Activated CD4-positive, alpha-beta T cell treated with anti-CD3 and anti-CD28 coated beads for 24 hours (primary cell): ENCODE measurements at places on chromosomes 2 and 18.

DNA sequence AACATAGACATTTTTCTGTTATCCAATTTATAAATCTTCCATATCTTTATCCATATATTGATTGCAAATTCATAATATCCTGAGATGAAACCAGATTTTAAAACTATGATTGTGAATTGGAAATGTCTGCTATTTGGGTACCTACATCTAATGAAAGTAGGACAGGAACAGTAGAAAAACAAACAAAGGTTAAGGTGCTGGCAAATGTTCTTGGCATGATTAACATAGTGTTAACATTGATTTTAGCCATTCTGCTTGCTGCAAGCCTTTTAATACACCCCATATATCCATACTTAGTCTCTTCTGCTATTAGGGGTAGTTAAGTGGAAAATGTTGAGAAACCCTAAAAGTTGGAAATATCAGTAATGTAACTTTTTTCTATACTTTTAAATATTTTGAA is 152.0 kb downstream of the KCNJ3 start:
- no peak for DNase-seq

GRCh38 chr2:9417725-9418124 is 5.6 kb downstream of the ITGB1BP1 start:
- DNase-seq: no peak

- DNase-seq: no peak
Measured at GRCh38 chr18:13006531-13007247, 15.5 kb downstream of the CEP192 start.

- DNase-seq: no peak
Measured at GRCh38 chr18:11985586-11985985, 4.3 kb downstream of the IMPA2 start.

GRCh38 chr2:120836281-120836680 is 100.6 kb downstream of the GLI2 start:
- DNase-seq: no peak

DNA sequence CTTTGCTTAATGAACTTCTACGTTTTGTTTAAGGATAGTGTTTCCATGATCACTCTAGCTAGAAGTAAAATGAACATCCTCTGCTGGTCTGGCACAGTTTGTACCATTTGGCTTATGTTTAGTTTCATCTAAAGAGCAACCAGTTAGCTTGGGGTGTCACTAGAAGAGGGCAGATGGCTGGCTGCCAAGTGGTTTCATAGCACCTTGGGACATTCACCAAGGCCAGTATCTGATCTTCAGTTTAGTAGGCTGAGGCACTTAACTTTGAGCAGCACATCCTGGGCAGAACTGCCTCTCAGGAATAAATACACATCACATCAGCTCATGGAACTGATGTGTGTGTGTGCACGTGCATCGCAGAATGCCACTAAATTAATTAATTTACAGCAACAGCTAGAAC is 68.4 kb downstream of the NXPH2 start:
- no peak for DNase-seq

GRCh38 chr18:74819433-74820059 is 221.9 kb downstream of the ZNF407 start:
- DNase-seq: no peak

DNA sequence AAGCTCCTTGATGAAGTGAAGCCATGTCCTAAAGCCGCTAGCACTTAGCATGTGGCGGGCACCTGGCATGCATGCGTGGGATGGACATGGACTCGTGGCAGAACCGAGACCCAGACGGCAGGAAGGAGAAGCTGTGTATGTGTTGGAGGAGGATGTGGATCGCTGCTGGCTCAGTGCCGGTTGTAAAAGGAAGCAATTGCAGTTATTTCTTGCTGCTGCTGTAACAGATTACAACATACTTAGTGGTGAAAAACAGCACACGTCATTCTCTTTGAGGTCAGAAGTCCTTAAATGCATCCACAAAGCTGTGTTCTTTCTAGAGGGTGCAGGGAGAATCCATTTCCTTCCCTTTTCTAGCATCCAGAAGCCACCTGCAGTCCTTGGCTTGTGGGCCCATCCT is 74.6 kb downstream of the AGAP1 start:
- no peak for DNase-seq

- DNase-seq: peak; percentile 38
Measured at GRCh38 chr2:43221763-43222474, 4.5 kb downstream of the ZFP36L2 start.

GRCh38 chr2:240464514-240465241 is 29.2 kb downstream of the GPC1 start:
- DNase-seq: no peak
